GM12891 (cell line): ENCODE measurements at places on chromosomes 3 and 15.
A peak's percentile ranks its signal among the peaks of the same experiment; 100 is the strongest.

DNA sequence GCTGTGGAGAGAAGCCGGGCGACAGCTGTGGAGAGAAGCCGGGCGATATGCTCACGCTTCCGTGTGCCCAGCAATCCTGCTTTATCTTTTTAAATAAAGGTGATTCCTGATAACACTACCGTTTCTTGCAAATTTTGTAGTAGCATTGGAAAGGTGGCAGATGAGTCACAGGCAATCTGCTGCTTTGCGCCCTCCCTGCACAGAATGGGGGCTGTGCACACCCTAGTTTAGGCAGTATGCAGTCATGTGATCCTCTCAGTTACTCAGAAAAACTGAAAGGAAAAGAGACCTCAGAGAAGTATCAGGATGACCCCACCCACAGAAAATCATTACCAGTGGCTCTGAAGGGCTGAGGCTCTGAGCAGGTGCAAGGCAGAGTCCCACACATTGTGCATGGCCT is 24.9 kb upstream of the TMCC1 start:
- no peak for DNase-seq

- DNase-seq: no peak
Measured at GRCh38 chr3:136671921-136672320, 80.3 kb downstream of the STAG1 start.

DNA sequence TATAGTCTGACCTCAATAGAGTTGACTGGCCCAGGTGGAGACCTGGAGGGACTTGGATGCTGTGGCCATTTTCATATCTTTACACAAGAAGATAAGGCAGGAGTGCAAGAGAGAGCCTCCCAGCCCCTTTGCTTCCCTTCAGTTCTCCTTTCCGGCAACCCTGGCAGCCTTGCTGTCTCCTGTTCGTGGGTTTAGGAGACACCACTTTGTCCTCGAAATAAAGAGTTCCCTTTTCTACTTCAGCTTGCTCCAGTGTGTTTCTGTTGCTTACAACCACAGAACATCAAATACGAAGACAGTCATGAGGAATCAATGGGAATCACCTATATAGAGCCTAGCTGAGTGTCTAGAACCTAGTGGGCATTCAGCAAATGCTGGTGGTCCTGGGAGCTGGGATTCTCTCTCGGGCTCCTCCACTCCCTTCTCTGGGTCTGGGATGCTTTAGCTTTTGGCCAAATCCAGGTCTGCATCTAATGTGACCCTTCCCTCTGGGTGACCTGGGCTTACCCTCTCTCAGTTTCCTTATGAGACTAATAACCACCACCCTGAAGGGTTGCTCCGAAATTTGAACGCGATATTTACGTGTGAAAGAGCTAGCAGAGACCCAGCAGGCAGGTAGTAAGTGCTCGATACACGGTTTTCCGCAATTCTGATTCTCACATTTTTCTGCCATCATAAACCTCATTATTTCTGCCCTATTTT is 44.5 kb downstream of the PCSK6 start:
- no peak for DNase-seq

DNA sequence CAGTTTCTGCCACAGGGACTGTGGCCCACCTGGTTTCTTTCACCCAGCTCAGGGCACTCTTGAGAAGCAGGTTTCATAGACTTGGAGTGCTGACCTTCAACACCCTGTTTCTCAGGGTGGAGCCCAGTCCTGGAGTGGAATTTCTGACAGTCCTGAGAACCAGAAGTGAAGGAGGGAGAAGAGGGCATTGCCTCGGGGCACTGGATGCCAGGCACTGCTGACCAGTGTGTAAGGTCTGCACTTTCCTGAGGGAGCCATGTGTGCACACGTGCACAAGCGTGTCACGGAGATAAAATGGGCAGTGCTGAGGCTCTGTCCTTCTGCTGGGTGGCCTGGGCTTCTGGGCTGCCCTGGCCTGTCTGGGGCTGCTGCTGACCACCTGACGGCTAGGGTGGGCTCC is 118.5 kb downstream of the SEC22A start:
- no peak for DNase-seq

DNA sequence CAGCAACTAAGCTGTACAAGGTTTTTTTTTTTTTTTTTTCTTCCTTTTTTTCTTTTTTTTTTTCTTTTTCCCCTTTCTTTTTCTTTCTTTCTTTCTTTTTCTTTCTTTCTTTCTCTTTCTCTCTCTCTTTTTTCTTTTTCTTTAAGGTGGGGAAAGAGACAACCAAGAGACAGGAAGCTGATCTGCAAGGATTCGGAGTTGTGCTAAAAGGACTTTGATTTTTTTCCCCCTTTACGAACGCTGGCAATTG is 148 bp downstream of the RBMS3 start:
- no peak for DNase-seq

DNA sequence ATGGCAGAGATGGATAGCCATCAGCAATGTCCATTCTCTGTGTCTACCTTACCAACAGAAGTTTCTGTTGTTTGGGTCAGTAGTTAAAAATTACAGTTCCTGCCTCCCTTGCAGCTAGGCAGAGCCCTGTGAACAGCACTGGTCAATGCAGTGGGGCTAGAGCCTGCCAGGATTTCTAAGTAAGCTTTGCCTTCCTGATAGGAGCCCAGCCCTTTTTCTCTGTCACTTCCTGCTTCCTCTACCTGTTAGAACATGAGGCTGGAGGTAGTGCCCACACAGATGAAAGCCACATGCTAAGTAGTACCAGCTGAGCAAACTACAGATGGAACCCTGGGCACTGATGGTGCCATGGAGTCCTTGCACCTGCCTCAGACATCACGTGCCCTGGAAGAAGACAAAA is 45.0 kb downstream of the MGLL start:
- no peak for DNase-seq

DNA sequence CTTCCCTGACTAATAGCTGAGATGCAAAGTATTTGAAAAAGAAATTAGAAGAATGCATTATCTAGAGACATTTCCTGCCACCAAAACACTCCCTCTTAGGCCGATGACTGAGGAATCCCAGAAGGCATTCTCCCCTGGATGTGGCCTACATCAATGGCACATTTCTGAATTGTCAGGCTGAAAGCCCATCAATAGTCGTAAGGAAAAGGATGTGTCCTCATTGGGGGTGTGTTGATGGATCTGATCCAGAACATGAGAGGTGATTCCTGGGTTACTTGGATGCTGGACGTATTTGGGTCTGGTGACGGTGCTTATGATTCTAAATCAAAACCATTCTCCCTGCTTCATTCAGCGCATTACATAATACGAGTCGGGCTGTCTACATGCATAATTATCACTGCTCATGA is 216.9 kb upstream of the CDIN1 start:
- DNase-seq: no peak

- no peak for DNase-seq
Measured at GRCh38 chr3:190556351-190556750, 42.5 kb downstream of the IL1RAP start.

DNA sequence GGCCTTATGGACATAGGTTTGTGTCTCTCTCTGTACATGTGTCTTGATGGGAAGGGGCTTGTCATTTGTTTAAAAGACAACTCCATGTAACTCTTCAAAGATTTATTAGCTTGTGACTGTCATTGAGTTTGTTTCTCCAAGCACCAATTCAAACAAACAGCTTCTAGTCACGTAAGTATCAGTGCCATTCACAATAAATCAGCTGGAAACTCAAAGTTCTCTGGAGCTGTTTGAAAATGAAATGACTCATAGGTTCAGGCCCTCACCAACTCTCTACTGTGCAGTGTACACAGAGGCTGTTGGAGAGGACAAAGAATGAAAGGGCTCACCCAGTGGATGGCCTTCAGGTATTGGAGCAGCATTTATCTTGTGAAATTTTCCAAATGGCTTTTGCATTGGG is 476.3 kb downstream of the AGBL1 start:
- DNase-seq: no peak

DNA sequence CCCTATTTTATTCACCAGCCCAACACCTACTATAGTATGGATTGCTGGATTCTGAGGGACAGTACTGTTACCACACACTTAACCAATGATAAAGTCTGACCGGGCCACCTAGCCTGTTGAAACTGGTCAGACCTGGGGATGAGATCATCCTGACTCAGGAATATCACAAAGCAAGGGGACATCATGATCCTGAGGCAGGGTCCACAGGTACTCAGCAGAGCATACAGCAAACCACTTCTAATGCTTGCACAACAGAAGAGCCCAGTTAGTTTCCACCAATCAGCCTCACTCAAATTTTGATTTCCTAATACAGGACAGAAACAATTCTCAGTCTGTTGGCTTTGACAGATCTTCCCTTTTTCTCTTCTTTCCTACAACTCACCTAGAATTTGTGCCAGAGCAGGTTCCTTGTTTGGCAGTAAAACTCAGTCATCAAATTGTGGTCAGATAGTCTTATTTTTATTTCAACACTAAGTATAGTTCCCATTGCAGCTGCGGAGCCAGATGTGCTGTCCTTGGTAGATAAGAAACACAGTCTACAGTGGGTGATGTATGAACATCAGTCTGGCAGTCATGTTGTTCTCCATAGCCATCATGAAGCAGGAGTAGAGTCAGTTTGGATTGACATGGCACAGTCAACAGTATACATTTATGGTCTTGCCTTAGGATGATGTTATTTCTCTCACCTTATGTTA is 90.1 kb upstream of the PRR23C start:
- no peak for DNase-seq

DNA sequence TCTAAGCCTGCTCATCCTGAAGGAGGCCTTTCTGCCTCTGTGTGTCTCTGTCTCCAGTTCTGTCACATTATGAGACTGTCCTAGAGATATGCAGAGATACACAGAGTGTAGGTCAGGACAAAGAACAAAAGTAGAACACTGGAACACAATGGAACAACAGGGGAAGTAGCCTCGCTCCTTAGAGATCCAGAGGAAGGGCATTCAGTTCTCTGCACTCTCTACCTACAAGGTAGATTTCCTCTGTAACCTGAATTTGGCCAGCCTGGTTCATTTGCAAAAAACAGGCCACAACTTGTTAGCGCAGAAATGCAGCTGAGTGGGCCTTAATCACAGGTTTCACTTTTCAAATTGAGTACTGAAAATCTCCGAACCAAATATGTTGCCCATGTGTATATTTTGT is 19.4 kb downstream of the NEK10 start:
- no peak for DNase-seq

DNA sequence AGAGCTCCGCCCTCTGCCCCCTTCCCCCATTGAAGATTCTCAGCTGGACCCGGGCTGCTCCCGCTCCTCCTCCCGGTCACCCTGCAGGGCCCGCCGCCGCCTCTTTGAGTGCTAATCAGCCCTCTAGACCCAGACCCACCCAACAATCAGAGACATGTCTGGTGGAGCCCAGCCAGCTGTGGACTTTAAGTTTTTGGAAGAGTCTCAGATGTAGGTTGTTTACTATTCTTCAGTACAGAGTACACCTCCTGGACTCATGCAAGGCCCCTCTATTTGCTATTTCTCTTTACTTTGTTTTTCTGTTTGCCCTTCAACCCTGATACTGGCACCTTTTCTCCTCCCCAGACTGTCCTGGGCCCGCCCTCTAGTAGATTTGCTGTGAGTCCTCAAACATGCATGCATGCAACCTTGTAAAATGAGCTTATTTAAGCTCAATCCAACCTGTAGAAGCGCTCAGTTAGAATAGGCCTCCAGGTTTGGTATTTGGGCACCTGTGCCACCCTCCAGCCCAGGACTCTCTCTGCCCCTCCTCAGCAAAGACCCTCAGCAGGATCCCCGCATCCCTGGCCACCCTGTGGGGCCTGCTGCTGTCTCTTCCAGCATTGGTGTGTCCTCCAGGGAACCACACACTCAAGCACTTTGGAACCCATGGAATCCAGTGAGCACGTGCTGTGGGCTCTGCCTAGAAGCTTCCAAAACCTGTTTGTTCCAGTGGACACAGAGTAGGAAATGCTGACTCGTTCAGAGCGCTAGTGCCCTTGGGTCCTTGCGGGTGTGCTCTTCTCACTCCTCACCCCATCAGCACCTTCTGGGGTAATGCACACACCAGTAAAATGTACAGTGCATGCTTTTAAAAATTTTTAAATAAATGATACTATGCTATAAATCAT is 4.6 kb downstream of the PRR23E start:
- no peak for DNase-seq

DNA sequence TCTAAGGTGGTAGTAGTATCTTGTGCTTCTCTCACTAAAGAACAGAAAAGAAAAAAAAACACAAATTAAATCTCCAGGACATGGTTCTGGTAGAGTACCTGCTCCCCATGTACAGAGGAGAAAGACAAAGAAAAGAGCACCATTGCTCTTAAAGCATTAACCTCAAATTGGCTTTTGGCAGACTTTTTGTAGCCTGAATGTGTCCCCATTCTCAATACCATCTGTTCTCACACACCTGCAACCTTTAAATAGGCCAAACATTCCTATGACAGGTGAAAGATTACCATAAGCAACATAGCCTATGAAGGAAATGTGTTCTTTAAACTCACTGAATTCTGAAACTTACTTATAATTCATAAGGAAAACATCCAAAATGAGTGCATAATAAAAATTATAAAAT is 68.0 kb downstream of the TIPARP start:
- DNase-seq: no peak

- no peak for DNase-seq
Measured at GRCh38 chr15:52114261-52115055, 1.9 kb upstream of the BCL2L10 start.

- peak; percentile 24 for DNase-seq
Measured at GRCh38 chr3:112043621-112044201, 9.2 kb downstream of the TMPRSS7 start.
